ENCODE measurements at places on chromosomes 7 and 10.

DNA sequence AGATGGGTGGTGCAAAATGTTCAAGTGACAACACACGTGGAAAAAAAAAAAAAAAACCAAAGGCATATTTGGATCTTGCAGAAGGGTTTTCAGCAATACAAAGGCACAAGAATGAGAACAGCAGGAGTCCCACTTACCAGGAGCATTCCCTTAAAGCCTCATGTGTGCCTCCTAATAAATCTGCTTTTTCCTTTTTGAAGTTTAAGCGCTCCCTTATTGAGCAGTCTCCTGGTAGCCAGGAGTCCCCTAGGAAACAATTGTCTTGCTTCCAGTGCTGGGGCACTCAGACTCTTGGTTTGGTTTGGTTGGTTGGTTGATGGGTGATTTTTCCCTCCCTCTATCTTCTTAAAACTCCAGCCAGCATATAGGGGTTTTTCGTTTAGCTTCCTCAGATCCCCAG is 321.8 kb upstream of the NFE2L3 start:
- no peak for DNase-seq

GRCh38 chr7:11601761-11602160 is 230.2 kb downstream of the THSD7A start:
- no peak for DNase-seq

DNA sequence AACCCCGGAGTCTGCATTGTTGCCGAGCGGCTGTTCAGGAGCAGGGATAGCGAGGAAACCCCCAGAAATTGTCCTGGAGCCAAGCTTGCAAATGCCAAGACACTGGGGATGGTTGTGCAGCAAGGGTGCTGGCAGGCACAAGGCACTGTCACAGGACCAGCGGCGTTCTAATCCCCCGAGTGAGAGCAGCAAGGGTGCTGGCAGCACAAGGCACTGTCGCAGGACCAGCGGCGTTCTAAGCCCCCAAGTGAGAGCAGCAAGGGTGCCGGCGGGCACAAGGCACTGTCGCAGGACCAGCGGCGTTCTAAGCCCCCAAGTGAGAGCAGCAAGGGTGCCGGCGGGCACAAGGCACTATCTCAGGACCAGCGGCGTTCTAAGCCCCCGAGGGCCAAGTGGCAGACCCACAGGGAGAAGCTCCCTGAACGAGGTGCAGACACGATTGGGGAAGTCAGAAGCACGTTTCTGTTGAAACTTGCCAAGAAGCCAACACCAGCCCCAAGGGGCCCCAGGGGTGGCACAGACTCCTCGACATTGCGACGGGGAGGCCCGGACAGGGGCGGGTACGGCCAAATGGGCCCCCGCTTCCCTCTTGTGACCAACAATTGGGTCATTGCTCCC is 40.4 kb upstream of the INPP5A start:
- DNase-seq: no peak

- no peak for DNase-seq
Measured at GRCh38 chr10:103717341-103718246, 137.8 kb downstream of the SH3PXD2A start.

- DNase-seq: peak; percentile 55
Measured at GRCh38 chr7:14457568-14458453, 444.7 kb downstream of the DGKB start.

DNA sequence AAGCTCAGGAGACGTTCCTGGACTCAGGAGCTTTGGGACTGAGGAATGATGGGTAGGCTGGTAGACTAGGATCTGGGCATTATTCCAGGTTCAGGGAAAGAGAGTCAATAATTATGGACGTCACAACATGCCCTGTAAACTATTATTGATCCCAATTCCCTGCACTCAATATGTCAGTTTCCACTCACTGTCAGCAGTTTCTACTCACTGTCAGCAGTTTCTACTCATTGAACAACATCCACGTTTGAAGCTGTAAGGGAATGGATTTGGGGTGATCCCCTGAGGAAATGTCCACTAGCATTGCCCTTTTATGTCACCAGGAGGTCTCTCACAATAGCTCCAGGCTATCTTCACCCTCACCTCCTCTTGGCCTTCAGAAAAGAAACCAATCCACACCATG is 1268.6 kb downstream of the TYW1 start:
- DNase-seq: no peak

- no peak for DNase-seq
Measured at GRCh38 chr7:78420001-78420400, 621.4 kb downstream of the PHTF2 start.

DNA sequence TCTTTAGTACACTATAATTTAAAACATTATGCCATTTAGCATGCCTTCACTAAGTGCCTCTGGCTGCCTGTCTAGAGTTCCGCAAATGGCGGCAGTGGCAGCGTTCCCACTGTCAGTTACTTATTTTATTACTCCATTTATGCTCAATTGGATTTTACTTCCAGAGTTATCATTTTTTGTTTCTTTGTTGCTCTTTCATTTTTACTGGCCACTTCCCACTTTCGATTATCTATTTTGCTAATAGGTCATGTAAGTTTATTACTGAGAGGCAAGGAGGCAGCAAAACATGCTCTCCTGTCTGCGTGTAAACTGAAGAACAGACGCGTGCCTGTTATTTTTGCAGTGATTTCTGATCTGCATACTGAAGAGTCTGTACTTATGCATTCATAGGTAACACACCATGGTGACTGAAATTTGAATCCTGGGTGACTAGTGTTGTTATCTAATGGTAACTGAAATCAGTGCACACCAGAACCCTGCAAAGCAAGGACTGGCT is 23.1 kb downstream of the KDM7A start:
- DNase-seq: no peak

- DNase-seq: no peak
Measured at GRCh38 chr7:50479743-50480517, 29.8 kb upstream of the FIGNL1 start.

- no peak for DNase-seq
Measured at GRCh38 chr7:49486974-49487829, 286.2 kb upstream of the VWC2 start.

- no peak for DNase-seq
Measured at GRCh38 chr7:149827089-149827981, 10.8 kb upstream of the ZNF862 start.

GRCh38 chr10:58104351-58104751 is 163.3 kb downstream of the IPMK start:
- DNase-seq: no peak

GRCh38 chr10:96468845-96469244 is 44.9 kb downstream of the TLL2 start:
- no peak for DNase-seq

DNA sequence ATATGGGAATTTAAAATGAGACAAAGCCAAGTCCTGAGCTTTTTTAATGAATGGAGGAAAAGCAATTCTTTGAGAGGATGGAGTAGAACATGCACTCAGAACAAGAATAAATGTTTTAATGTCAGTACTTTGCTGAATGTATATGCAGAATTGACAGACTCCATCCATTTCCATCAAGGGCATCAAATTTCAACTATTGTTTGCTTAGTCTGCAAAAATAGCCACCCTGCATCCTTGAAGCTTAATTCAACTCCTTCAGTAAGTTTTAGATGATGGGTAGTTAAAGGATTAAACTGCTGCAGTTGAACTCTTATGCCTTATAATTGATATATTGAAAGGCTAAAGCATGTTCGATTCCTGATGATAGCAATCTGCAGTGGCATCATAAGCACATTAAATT is 99.7 kb upstream of the IFRD1 start:
- DNase-seq: no peak

GRCh38 chr7:76303202-76304147 is 1.0 kb downstream of the HSPB1 start:
- peak; percentile 79 for DNase-seq

- no peak for DNase-seq
Measured at GRCh38 chr7:51980313-51980712, 663.7 kb upstream of the COBL start.

GRCh38 chr7:100682991-100683658 is 9.6 kb downstream of the GNB2 start:
- no peak for DNase-seq

GRCh38 chr10:73771722-73772280 is 10.0 kb upstream of the CHCHD1 start:
- DNase-seq: no peak

DNA sequence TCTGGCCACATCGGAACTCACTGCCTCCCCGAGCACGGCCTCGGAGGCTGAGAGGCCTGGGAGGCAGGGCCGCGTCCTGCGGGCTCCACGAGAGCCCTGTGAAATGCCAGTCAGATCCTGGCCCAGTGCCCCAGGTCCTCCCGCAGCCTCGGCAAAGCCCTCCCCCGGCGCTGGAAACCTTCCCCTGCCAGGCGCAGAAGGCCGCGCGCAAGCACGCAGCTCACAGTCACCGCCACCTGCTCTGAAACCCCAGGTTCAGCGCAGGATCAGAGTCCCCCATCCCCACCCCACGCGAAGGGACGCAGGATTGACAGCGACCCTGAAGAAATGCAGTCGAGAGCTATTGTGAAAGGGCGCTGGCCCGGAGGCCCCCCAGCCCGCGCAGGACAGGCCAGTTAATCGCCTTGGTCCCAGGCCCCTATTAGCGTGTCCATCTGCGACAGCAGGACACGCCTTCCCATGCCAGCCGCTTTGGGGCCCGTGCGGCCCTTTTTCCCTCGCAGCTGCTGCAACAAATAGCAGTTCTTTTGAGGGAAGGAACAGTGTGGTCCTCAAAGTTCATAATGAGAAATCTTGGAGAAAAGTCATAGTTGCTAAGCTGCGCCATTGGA is 13.5 kb upstream of the EGFR start:
- DNase-seq: no peak

DNA sequence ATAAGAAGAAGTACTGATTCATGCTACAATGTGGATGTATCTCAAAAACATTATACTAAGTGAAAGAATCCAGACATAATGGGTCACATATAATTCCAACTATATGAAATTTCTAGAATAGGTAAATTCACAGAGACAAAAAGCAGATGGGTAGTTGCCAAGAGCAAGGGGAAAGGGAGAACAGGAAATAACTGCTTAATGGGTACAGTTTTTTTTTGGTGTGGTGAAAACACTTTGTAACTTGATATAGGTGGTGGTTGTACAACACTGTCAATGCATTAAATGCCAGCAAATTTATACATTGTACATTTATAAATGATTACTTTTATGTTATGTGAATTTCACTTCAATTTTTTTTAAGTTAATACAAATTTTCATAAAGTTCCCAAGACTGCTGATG is 19.4 kb upstream of the LRRN3 start:
- DNase-seq: no peak

GRCh38 chr10:5291501-5292195 is 73.1 kb upstream of the UCN3 start:
- DNase-seq: peak; percentile 89

DNA sequence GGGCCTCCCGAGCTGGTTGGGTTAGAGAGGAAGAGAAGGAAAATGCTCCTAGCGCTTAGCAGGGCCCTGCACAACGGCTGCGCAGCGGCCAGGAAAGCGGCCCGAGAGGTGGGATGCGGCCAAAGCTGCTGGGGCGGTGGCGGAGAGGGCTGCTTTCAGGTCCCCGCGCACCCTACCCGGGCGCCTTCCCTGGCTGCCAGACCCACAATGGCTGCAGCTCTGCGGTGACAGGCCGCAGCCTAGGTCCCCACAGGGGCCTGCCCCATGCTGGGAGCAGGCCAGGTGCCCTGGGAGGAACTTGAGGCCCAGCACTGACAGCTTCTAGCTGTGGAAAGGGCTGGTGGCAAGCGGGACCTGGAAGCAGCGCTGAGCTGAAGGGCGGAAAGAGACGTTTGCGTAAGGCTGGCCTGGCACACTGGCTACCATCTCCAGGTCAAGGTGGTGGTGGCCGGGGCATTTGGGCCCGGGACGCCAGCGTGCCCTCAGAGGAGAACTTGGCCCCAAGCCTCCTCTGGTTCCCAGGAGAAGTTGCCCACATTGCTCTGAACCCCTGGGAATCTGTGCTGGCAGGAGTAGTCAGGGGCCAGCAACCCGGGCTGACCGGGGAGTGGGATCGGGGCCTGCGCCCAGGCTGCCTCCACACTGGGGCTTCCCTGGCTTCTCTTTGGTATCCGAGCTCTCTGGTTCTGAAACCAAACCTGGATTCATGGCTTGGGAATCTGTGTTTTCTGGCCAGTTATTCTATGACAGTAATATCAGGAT is 72.9 kb upstream of the ZNF804B start:
- no peak for DNase-seq

DNA sequence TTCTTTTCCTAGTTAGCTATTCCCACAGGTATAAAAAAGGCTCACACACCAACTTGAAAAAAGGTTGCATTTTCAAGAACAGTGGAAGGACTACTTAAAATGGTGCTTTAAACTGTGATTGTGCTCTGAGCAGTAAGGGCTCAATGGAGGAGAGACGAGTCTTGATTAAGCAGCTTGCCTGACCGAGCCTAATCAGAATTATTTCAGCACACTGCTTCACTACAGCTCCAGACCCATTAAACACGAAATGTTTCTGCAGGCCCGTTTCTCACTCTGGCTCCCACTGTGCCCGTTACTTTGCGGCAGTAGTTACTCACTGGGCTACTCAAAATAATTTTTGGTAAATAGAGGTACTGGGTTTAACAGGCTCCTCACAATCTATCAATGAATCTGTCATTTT is 126.0 kb downstream of the NRCAM start:
- DNase-seq: no peak

- no peak for DNase-seq
Measured at GRCh38 chr7:92002720-92003119, 62.1 kb downstream of the AKAP9 start.

DNA sequence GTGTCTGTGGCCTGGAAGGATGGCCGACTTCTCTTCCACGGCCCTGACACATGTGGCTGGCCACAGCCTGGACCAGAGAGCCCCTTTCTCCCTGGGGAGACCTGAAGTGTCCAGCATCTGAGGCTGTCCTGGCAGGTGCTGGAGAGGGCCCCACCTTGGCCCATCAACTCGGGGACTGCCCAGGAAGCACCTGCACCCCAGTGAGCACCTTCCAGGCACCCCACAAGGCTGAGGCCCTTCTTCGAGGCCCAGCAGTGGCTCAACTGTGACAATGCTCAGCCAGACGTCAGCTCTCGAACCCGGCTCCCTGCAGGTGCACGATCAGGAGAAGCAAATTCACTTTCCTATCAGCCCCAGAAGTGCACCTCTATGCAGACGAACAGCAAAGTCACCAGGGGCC is 24.3 kb downstream of the RGS10 start:
- DNase-seq: no peak

All from activated CD4-positive, alpha-beta T cell treated with anti-CD3 and anti-CD28 coated beads, Interleukin-2, amount 50 U/mL, for 16 hours (primary cell).